ENCODE measurements at places on chromosomes 16 and 17.
A peak's percentile ranks its signal among the peaks of the same experiment; 100 is the strongest.

DNA sequence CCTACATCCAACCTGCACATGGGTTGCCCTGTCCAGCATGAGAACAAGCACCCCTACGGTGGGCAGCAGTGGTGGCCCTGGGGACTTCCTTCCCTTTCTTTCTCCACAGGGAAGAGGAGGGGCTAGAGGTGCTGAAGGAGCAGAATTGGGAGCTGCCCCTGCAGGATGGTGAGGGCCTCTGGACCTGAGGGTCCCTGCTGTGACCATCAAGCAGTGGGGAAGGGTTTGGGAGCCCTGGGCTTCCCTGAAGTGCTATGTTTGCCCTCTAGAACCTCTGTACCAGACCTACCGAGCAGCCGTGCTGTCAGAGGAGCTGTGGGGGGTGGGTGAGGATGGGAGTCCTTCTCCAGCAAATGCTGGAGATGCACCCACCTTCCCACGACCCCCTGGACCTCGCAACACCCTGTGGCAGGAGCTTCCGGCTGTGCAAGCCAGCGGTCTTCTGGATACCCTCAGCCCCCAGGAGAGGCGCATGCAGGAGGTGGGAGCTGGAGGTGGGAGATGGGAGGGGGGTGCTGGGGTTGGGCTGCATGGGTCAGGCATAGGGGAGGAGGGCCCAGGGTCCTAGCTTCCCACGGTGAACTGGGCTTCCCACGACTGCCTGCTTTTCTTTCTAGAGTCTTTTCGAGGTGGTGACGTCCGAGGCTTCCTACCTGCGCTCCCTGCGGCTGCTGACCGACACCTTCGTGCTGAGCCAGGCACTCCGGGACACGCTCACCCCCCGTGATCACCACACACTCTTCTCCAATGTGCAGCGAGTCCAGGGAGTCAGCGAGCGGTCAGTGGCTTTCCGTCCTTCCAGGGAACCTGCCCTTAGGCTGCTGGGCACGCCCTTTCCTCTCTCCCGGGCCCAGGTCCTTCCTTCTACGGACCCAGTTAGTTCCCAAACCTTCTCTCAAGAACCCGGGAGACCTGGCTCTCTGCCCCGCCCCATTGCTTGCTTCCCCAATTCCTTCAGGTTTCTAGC is 5.0 kb downstream of the ARHGEF15 start:
- no peak for DNase-seq

GRCh38 chr17:44200478-44201155 is 933 bp upstream of the ATXN7L3 start:
- no peak for DNase-seq

DNA sequence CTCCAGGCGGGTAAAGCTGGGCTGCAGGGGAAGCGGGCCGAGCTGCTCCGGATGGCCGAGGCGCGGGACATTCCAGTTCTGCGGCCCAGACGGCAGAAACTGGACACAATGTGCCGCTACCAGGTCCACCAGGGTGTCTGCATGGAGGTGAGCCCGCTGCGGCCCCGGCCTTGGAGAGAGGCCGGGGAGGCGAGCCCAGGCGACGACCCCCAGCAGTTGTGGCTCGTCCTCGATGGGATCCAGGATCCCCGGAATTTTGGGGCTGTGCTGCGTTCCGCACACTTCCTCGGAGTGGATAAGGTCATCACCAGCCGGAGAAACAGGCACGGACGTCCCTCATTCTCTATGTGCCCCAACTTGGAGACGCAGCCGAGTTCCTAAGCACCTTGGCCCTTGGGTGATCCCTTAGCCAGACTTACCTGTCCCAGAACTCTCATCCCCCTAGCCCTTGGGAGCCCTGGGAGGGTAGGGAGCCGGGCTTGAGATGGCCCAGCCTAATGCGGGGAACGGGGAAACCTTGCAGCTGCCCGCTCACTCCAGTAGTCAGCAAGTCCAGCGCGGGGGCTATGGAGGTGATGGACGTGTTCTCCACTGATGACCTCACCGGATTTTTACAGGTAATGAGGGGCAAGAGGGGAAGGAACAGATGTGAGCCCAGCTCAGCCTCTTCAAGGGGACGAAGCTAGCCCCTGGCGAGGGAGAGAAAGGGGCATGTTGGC is 806 bp downstream of the MRM1 start:
- DNase-seq, result peak; percentile 19

DNA sequence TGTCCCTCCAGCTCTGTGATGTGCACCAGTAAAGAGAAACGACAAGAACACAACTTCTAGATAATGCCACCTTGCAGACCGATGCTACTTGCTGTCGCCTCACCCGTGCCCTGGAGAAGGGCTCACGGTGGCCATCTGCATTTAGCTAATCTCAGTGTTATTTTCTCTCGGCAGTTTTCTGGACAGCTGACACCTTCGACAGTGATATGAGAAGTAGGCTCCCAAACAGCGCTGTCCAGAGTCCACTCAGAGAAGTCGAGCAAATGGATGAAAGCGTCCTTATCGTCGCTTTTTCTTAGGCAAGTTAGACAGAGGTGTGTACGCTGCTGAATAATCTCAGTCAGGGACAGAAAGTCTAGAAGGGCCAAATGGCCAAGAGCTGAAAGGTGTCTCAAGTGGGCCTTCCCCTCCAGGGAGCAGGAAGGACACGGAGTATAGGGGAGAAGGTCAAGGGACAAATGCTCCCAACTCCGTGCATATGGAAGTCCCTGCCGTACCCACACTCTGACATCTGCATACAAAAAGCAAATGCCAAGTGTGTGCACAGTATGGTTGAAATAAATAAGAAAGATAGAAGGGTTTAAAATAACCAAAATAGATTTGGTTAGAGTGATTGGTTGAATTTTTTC is 42.4 kb upstream of the MYOCD start:
- no peak for DNase-seq

- no peak for DNase-seq
Observed at GRCh38 chr17:6233339-6233738, 163.2 kb downstream of the WSCD1 start.

DNA sequence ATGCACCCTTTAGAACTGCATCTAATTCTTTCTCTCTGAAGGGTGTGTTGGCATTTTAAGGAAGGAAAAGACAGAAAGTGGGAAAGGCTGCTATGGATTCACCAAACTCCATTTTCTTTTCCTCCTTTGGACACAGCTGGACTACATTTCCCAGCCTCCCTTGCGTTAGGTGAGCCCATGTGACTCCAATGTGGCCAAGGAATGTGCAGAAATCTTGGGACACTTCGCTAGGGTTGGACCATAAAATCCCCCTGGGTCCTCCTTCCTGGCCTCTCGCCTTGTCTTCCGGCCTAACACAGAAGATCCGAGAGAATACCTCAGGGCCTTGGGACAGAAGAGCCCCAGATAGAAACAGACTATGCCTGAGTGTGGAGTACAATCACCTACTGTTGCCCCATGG is 56.3 kb downstream of the ABCC12 start:
- no peak for DNase-seq

DNA sequence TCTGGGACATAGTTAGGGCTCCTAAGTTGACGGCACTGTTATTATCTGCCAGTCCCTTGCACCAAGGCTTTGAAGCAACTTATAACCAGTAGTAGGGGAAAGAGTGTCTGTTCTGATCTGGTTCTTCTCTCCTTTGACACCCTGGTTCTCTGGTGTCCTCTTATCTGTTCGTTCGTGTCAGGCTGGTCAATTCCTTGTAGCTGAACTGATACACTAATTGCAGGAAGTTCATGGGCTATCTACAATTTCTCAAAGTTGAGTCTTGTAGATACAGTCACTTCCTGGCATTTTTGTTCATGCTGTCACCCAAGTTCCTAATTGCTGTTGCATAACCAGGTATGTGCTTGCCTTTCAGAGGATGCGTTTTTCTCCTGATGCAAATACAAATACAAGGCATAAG is 17.3 kb upstream of the MYO1D start:
- DNase-seq, result no peak

GRCh38 chr17:50464736-50465135 is 3.9 kb downstream of the CHAD start:
- no peak for DNase-seq

DNA sequence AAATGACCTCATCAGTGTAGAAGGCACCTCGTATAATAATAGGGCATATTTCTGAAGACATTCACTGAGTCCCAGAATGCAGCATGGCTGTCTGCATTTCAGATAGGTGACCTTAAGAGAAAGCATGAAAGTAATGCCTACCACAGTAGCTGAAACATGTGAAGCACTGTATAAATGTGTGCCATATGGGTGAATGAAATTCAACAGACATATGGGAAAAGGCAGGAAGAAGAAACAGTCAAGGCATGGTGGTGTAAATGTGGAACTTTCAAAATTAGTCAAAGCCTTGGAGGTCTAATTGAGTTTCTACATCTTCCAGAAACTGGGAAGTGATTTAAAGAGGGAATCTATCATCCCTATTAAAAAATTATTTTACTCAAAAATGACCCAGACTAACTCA is 698.2 kb upstream of the GOT2 start:
- DNase-seq, result no peak

- no peak for DNase-seq
Observed at GRCh38 chr17:73111386-73111785, 18.9 kb upstream of the SLC39A11 start.

- no peak for DNase-seq
Observed at GRCh38 chr16:28913946-28914724, 10.9 kb downstream of the RABEP2 start.

GRCh38 chr16:7218936-7219335 is 113.7 kb upstream of the RBFOX1 start:
- no peak for DNase-seq

DNA sequence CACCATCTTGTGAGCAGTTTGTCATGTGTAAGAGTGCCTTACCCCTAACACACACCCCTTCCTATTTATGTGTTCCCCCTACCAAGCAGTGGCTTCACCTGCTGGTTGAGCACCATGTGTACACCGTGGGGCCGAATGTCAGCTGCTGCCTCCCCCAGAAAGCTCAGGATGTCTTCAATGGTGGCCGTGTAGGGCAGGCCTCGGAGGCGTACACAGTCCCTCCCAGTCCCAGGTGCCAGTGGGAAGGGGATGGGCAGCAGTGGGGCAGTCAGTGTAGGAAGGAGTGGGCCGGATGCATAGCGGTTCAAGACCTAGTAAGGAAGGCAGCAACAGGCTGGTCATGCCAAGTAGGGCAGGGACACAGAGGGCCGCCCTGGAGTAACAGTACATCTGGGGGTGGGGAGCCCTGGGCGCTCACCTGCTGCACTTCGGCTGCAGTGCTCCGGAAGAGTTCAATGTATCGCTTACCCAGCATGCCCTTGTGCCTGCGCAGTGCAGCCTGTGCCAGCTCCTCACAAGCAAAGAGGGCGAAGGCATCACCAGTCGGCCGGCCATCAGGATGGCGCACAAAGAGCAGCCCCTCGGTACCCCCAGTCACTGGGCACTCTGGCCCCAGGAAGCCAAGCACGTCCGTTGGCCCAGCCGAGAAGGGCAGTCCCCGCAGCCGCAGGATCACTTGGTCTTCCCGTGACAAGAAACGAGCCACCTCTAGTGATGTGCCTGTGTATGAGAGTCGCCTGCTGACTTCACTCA is 4.4 kb downstream of the ESRP2 start:
- no peak for DNase-seq

DNA sequence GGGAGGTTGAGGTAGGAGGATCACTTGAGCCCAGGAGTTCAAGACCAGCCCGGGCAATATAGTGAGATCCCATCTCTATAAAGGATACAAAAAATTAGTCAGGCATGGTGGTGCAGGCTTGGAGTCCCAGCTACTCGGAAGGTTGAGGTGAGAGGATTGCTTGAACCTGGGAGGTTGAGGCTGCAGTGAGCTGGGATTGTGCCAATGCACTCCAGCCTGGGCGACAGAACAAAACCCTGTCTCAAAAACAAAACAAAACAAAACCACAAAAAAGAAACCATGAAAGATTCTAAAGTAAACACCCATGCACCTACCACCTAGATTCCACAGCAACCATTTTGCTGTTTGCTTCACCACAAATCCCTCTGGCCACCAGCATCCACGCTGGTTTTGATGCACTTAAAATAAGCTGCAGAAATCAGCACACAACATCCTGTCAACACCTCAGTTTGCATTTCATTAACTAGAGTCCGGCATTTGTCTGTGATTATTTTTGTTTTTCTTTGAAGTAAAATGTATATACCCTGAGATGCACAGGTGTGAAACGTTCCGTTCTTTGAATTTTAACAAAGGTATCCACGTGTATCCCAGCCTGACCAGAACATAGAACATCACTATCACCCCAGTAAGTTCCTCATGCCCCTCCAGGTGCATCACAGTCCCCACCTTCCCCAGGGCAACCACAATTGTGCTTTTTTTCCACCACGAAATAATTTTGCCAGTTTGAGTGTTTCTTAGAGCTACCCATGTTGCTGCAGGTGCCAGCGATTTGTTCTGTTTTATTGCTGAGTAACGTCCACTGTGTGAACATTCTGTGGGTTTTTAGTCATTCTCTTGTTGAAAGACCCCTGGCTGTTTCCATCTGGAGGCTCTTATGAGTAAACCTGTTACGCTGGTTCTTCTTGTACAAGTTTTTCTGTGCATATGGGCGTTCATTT is 191.5 kb downstream of the SEC14L1 start:
- peak; percentile 54 for DNase-seq

DNA sequence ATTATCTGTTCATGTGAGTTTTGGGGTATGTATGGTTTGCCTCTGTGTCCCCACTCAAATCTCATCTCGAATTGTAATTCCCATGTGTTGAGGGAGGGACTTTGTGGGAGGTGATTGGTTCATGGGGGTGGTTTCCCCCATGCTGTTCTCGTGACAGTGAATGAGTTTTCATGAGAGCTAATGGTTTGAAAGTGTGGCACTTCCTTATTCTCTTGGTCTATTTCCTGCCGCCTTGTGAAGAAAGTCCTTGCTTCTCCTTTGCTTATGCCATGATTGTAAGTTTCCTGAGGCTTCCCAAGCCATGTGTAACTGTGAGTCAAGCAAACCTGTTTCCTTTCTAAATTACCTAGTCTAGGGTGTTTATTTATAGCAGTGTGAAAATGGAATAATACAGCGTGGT is 128.1 kb upstream of the HS3ST4 start:
- DNase-seq, result no peak

GRCh38 chr17:83121921-83122820 is 42.8 kb downstream of the METRNL start:
- no peak for DNase-seq
